ENCODE measurements at places on chromosomes 3 and 15. TPM values are rescaled to one million over a fixed set of nuclear protein-coding genes. Genes with fewer than 3 reads are reported as not detected.

Gene FGF12
- total RNA-seq, result not detected

Gene DNAJA4
- 68.4 TPM for total RNA-seq

Gene GHRL
- 2.4 TPM for total RNA-seq

Gene RTP1
- not detected for total RNA-seq

Gene DAZL
- total RNA-seq, result 0.10 TPM

All from activated T-helper 1 cell treated with anti-CD3 and anti-CD28 coated beads, Interleukin-12 subunit alpha, Interleukin-12 subunit beta, Interleukin-2, Interleukin-4 antibody, amounts not matched to agents 30 ng/mL and 10 ng/mL and 1 ng/mL, durations not matched to agents 14 hours and 24 hours and 36 hours (primary cell).